AG09319 (cell line): ENCODE measurements at places on chromosomes 13 and 19.

- DNase-seq, result no peak
Measured at GRCh38 chr19:41753159-41753558, 2.2 kb upstream of the CEACAM6 start.

DNA sequence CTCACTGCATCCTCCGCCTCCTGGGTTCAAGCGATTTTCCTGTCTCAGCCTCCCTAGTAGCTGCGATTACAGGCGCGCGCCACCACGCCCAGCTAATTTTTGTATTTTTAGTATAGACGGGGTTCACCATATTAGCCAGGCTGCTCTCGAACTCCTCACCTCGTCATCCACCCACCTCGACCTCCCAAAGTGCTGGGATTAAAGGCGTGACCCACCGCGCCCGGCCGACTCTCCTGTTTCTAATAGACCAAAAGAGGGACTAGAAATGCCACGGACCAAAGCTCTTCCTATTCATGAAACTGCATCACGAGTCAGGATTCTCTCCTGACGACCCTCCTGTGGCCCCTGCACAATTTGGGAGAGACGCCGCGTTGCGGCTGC lies 563 bp downstream of the ZNF43 start:
- DNase-seq, result no peak

GRCh38 chr19:19384486-19384885 lies 21.0 kb upstream of the GATAD2A start:
- DNase-seq, result no peak

GRCh38 chr19:28486926-28487325 lies 726.0 kb downstream of the UQCRFS1 start:
- no peak for DNase-seq

DNA sequence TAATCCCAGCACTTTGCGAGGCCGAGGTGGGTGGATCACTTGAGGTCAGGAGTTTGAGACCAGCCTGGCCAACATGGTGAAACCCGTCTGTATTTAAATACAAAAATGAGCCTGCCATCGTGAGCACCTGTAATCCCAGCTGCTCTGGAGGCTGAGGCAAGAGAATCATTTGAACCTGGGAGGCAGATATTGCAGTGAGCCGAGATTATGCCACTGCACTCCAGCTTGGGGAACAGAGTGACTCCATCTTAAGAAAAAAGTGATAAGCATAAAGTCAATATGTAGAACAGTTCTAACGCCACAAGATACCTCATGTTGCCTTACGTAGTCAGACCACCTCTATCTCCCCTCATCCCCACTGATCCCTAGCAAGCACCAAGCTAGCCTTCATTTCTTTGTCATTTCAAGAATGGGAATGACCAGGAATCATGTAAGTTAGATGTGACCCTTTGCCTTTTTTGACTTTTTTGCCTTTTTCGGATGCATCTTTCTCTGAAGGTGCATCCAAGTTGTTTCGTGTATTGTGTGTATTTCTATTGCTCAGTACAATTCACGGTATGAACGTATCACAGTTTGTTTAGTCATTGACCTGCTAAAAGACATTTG lies 6.4 kb downstream of the RPL21 start:
- DNase-seq, result no peak

DNA sequence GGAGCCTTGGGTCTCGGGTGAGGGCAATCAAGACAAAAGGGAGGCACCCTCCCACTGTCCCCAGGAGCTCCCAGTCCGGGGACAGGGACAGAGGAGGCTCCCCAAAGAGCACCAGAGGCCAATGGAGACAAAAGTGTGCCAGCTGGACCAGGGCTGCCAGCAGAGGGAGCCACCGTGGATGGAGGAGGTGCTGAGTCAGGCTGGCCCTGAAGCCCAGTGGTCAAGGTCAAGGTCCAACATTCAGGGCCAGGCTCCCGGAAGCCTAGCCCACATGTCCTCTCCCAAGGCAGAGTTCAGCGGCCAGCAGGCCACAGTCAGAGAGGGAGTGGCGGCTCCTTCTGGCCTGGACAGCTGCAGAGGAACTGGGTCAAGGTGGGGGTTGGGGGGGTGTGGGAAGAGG lies 8.4 kb downstream of the COL5A3 start:
- no peak for DNase-seq

DNA sequence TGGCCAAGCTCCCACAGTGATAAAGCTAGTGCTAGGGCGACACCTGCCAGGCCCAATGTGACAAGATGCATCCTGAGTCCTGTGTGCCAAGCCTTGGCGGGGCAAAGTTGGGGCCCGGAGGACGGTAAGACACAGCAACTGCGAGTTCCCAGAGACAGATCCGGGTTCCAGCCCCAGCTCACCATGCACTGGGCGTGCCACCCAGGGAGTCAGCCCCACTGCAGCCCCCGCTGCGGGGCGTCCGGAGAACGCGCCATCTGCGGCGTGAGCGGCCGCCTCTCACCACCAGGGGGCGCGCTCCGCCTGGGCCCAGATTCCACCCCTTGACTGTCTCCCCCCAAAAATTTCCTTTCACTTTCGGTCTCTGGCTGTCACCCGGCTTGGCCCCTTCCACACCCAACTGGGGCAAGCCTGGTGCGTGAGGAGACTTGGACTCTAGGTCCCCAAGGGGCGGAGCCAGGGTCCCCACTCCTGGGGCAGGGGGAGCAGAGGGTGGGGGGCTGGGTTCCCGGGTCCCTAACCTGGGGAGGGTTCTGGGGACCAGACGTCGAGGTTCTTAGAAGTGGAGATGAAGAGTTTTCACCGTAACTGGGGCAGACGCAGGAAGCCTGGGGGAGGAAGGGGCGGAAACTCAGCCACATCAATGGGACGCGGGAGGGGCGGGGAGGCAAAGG lies at the start of gene FLT3LG:
Gene FLT3LG, plus strand, starts transcription at position 348 of the 674 bp plus-strand sequence. CDS start 425 bp downstream, outside the sequence.
- no peak for DNase-seq

GRCh38 chr19:50803633-50804419 lies 13.6 kb downstream of the ACP4 start:
- DNase-seq, result no peak

DNA sequence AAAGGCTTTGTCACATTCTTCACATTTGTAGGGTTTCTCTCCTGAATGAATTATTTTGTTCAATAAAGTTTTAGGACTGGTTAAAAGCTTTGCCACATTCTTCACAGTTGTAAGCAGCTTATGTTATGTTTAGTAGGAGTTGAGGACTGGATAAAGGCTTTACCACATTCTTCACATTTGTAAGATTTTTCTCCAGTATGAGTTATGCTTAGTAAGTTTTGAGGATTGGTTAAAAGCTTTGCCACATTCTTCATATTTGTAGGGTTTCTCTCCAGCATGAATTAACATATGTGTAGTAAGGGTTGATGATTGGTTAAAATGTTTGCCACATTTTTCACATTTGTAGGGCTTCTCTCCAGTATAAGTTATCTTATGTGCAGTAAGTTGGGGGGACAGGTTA lies 79.9 kb downstream of the ZNF431 start:
- DNase-seq, result no peak

DNA sequence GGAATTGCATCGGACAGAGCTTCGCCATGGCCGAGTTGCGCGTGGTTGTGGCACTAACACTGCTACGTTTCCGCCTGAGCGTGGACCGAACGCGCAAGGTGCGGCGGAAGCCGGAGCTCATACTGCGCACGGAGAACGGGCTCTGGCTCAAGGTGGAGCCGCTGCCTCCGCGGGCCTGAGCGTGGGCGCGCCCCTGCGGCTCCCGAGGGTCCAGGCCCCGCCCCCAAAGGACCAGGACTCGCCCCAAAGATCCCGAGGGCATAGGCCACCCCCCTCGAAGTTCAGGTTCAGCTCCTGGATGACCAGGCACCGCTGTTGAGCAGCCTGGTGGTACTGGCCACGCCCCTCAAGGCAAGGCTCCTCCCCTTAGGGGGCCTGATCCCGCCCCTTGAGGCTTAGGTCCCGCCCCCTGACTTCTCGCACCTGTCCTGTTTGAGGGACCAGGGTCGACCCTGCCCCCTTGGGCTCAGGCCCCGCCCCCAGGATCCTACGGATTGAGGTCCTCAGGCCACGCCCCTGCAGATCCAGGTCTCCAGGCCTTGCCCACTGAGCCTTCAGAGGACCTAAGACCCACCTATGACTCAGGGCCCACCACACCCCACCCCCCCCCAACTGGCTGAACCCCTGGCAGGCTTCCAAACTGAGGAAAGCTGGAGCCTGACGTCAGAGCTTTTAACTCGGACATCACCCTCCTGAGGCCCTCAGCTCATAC lies 43.1 kb downstream of the CYP4F22 start:
- DNase-seq, result no peak

DNA sequence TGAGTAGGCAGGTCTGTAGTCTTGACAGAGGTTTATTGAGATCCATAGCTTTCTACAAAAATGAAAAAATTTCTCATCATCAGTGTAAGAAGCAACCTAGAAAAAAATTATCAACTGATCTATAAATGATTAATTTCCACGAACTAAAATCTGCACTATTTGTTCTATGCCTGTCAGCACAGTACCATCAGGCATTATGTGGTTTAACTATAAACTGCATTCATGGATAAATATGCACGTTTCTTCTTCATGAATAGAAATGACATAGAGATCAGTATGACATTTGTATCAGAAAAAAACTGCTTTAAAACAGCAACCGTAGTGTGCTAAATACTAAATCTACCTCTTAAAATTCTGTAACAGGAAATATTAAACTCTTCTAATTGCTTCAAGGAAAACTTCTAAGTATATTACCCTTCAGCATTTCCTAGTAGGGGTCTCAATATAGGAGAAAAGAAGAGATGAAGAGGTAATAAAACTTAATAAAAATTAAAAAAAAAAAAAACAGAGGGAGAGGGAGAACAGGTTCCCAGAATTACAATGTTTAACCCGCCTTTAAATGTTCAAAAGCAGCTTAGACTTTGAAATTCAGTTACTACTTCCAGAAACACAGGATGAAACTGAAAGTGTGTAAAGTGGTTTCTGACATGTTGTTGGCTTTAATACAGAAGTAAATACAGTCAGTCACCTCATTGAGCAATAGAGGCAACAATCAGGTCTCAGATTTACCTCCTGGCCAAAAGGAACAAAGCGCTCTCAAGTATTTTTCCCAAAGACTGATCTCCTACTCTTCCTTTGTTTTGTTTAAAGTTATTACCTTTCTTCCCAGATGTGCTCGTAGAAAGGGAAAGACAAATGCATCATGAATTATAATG lies 144.4 kb downstream of the DIAPH3 start:
- DNase-seq, result no peak
